ENCODE measurements at places on chromosomes 13 and 19.

DNA sequence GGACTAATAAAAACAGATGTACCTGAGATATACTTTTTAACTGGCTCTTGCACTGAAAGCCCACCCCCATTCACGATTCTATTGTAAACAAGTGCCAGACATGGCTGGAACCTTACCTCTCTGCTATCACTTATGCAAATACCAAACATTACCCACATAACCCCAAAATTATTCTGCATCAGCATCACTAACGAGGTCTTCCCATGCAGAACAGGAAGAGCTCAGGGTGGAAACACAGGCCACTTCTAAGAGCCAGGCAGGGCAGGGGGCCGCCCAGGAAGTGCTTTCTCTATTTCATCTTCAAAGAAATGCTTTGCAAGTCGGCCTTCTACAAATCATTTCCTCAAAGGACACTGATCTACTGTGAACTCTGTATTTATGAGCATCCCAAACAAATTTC, 7.3 kb downstream of the IRS2 start:
- DNase-seq, result no peak

- DNase-seq, result no peak
Observed at GRCh38 chr19:4373601-4374497, 26.5 kb downstream of the SH3GL1 start.

- peak; percentile 84 for DNase-seq
Observed at GRCh38 chr19:48954595-48955307, at the start of gene BAX. BAX (plus strand) TSS chr19:48954875; CDS start chr19:48954929, 54 bp downstream.

DNA sequence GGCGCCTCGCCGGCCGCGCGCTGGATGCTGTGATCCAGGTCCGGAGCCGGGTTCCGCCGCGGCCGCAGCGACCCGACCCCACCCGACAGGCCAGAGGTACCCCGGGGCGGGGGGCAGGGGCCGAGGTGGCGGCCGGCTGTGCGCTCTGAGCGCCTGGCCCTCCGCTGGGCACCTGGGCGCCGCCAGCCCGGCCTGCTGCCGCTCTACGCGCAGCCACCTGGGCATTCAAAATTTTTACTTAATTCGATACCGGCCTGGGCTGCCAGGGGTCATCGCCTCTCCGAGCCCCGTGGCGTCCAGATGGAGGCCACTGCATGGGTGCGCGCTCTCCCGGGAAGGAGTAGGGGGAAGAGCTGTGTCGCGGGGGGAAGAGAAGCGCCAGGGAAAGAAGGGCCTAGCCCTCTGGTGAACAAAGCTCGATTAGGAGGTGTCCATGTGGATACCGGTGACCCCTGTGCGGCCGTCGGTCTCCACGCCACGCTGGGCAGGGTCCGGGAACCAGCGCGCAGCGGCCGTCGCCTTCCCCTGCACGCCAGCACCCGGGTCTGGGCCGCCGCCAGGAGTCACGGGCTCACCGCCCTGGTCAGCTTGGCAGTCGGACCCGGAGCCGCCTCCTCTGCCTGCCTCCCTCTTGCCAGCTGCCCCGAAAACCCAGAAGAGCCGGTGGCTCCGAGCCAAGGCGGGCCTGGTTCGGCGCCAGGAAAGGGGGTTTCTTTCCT, 666 bp downstream of the BIVM start:
- no peak for DNase-seq

DNA sequence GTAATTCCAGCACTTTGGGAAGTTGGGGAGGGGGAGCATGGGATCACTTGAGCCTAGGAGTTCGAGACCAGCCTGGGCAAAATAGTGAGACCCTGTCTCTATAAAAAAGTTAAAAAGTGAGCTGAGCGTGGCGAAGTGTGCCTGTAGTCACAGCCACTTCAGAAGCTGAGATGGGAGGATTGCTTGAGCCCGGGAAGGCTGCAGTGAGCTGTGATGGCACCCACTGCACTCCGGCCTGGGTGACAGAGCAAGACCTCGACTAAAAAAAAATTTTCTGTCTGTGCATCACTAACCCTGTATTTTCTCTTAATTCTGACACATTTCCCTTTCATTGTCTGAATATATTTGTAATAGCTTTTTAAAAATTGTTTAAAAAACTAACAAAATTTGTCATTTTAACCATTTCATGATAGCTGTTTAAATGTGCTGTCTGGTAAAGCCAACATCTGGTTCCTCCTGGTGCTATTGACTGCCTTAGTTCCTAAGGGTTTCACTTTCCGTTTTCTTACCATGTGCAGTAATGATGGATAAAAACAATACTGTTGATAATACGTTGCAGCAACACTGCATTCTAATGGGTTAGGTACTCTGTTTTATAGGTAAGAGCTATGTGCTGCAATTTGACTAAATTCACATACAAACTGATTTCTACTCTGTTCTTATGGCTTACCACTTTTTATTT, 29.7 kb downstream of the LATS2 start:
- DNase-seq, result no peak

Data from NCI-H1417 treated with DMSO at 0.1 percent for 48 hours (cell line).